AG09319 (cell line): ENCODE measurements at places on chromosomes 6 and 20.

DNA sequence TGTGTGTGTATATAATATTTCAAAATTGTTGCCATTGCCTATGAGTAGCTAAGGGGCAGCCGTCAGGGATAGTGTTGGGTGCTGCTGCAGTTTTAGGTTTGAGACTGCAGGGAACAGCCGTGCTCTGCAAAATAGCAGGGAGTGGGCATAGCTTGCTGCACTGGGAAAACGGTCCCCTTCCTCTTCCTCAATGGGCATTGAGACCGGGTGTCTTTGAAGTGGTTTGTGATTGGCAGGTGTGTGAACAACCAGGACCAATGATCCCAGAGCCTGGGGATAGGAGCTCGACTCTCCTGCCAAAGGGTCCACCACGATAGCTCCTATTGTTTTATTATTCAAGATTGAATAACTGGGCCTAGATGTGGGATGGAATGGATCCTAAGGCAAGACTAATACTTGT is 5.1 kb upstream of the EBF4 start:
- DNase-seq, result no peak

- DNase-seq, result no peak
Observed at GRCh38 chr6:633611-634010, 23.3 kb downstream of the HUS1B start.

GRCh38 chr20:8339349-8339748 is 207.3 kb downstream of the PLCB1 start:
- no peak for DNase-seq

DNA sequence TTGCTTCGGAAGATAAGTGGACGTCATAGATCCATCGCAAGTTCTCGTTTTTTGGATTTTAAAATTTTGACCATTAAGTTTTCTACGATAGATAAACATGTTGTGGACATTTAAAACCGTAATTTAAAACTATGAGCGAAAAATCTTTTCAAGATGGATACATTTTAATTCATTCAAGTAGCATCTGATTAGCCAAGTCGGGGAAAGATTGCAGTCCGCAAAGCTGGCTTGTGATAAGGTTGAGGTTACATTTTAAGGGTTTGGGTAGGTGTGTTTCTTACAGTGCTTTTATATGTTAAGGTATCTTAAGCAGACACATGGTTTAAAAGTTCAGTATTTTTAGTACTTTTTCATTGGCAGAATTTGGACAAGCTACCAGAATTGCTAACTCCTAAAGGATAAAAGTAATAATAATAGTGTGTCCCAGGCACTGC is 1.2 kb downstream of the WTAP start:
- DNase-seq, result no peak

- no peak for DNase-seq
Observed at GRCh38 chr20:49566401-49567364, 1.3 kb downstream of the PTGIS start.

GRCh38 chr6:152004036-152004566 is 196.6 kb downstream of the ESR1 start:
- no peak for DNase-seq

DNA sequence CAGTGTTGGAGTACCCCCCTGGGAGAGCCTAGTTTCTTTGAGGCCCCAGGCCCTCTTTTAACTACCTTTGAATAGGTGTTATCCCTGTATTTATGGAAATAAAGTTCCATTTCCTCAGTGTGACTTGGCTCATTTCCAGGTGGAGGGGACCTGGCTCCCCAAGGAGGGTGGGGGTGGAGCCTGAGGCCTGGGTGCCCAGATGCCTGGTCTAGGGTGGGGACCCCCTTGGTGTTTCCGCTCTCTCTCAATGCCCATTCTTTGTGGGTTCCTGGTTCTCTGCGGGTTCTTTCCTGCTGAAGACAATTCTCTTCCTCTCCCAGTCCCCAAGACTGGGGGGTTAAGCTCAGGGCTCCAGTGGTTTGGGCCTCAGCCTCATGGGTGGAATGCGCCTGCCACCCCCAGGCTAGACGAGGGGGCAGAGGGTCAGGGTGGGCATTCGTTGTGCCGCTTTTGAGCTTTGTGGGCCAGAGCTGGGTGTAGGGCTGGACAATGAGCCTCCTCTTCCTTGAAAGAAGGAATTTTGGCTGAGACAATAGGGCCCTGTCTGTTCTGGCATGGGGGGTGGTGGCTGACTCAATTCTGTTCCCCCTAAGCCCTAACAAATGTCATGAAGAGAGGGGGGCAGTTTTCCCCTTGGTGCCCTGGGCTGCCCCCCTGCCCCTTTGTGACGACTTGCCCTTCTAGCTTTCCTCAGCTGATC is 686 bp upstream of the EGFL8 start:
- no peak for DNase-seq

- no peak for DNase-seq
Observed at GRCh38 chr20:20079102-20079784, 26.9 kb downstream of the CFAP61 start.

- no peak for DNase-seq
Observed at GRCh38 chr6:134004714-134005113, 47.7 kb downstream of the SLC2A12 start.

DNA sequence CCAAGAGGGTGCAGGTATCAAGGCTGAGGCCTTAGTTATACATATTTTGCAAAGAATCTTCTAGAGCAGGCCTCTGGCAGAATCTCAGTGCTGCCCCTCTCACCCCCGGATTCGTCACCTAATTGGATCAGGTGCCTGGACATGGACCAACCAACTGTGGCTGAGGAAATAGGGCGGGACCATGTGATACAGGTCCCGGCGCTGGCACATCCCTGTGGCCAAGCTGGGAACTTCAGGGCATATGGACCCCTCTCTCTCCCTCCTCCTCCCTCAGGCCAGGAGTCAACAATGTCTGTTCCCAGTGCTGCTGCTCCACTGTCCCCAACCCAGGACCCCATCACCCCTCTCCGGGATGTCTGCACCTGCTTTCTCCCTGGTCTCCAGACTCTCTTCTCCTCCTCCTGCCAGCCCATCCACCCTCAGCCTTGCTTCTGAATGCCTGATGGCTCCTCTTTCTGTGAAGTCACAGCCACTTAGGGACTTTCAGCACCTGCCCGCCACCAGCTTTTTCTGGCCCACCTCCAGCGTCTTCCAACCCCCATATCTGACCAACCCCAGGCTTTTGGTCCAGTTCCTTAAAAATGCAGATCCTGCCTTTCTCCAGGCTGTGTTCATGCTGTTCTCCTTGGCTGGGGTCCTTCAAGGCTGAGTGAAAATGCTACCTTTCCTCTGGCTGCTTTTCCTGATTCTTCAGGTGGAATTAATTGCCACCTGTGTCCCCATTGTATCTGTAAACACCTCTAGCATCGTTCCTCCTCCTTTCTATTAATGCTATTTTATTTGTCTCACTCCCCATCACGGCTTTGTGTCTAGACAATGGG is 19.0 kb upstream of the MLN start:
- DNase-seq, result no peak

GRCh38 chr6:46078294-46078693 is 51.5 kb upstream of the ENPP4 start:
- DNase-seq, result no peak

DNA sequence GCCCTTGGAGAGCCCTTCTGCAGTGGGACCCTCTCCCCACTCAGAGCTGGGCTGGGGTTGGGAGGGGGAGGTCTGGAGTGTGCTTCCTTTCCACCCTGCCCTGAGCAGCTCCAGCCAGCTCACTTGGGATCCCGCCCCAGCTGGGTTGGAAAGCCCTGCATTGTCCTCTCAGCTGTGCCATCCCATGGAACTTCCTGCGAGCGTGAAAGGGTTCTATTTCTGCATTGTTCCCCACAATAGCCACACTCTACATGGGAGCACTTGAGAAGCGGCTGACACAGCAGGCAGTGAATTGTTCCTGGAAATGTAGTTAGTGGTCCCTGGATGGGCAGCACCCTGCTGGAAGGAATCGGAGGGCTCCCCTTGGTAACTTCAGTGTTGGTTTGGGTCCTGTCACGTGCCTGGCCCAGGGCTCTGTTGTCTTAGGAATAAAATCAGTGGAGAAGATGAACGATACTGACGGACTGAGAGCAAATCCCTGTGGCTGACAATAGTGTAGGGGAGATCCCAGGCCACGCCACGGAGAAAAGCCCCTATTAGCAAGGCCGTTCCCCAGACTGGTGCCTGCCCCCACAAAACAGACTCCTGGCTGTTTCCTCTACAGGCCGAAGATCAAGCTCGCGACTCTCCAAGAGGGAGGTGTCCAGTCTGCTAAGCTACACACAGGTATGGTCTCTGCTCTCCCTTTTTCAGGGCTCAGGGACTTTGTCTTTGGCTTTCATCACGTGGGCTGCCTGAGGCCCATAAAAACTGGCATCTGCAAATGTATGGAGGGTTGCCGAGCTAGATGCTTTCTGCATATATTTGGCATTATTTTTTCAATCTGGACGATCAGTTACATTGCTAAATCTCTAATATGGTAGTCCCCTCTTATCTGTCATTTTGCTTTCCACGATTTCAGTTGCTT is 18.8 kb downstream of the DNMT3B start:
- DNase-seq, result no peak

DNA sequence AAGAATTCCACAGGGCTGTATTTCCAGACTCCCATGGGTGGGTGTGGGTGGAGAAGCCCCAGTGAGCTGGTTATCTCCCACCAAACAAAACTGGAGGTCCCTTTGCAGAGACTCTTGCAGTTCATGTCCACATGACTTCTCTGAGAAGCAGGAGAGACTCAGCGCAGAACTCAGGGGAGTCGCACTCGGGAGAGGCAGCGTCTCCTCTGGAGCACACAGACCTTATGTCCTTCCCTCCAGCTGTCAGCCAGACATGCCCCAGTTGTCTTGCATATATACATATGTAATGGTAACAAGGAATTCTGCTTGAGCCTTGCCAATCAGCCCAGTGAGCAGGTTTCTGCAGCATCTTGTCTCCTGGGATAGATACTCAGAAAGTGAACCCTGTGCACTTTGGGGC is 23.8 kb downstream of the MYT1 start:
- DNase-seq, result no peak

- DNase-seq, result no peak
Observed at GRCh38 chr20:51532577-51533191, 9.8 kb downstream of the NFATC2 start.

DNA sequence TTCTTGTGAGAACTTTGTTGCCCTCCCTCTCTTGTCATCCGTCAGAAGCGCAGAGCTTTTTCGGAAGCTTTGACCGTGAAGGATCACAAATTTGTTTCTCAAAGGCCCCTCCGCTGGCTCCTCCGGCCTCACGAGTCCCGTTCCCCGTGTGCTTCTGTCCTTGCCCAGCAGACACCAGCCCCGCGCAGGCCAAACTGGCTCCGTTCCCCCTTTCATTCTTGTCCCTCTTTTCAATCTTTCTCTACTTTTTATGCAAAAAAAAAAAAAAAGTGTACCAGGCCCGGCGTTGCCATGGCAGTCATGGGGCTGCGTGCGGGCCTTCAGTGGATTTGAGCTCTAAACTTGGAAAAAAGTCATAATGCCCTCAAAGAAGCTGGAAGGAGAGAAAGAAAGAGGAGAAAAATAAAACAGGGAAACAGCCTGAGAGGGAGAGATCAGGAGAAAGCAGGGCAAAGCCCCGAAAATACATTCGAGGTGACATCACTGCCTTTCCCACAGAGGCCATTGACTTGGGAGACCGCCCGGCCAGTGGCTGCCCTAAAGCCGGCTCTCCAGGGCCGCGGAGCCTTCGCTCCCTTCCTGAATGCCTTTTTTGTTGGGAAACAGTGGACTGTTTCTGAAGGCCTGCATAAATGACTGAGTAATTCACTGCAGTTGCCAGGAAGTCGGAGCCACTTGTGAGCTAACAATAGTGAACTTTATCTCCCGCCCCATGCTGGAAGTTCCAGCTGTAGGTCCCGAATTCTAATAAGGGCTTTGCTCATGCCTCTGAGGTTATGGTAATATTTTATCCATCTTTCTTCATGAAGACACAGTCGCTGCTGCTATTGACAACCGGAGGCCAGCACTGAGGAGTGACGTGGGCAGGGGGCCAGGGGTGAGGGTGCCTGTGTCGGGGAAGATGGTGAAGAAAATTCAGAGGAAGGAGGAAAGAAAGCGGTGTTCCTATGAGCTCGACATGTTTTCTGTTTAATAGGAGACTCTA is 670.9 kb downstream of the QKI start:
- no peak for DNase-seq

DNA sequence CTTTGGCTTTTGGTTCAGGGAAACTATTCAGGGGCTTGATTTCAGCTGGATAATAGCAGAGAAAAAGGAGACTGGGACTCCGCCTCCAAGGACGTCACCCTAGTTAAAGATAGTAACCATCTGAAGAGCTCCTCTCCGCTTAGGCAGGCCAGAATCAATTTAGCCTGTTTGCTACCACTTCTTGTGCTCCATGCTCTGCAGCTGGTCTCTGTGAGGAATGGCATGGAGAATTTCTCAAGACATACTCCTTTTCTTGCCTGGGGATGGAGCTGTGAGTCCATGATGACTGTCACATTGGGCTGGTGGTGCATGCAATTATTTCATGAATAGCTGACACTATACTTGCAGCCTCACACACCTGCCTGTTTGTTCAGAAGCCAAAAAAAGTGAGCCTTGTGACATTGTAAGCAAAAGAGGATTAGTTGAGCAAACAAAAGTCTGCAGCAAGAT is 61.4 kb downstream of the TXLNB start:
- no peak for DNase-seq

DNA sequence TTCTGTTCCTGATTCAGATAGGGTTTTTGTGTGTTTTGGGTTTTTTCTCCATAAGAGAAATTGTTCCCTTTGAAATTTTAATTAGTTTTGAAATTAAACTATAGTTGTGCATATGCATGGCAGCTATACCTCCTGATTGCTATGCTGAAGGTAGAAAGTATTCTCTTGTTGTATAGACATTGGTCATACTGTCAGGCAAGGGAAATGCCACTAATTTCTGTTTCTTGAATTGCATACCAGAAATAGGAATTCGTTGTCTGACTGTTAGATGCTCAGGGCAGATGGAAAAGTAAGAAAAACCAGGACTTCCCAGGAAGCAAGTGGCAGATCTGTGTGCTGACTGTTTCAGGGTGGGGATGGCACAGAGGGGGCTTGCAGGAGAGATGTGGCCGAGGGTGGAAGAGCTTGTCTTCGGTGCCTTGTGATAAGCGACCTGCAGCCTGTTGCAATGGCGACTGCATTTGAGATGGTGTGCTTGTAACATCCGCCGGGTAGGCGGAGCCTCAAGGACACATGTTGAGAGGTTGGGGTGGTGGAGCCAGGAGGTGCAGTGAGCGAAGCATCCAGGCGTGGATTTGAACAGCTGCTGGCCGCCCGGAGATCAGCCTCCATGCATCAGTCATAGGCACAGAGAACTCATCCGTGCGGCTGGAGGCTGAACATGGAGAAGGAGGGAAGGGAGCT is 42.8 kb downstream of the RREB1 start:
- DNase-seq, result no peak

GRCh38 chr6:122994256-122994655 is 1.8 kb upstream of the CLVS2 start:
- no peak for DNase-seq

DNA sequence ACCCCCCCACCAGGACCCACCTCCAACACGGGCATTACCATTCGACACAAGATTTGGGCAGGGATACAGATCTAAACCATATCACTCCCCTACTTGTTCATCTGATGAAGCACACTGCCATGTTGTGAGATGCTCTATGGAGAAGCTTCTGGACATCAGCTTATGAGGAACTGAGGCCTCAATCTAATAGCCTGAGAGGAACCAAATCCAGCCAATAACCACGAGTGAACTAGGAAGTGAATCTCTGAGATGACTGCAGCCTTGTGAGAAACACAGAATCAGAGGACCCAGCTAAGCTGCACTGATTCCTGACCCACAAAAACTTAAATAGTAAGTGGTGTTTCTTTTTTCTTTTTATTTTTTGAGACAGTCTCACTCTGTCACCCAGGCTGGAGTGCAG is 21.6 kb upstream of the ZBTB2 start:
- DNase-seq, result no peak
